ENCODE measurements at places on chromosomes 5 and 9.
A peak's percentile ranks its signal among the peaks of the same experiment; 100 is the strongest.

GRCh38 chr5:171420431-171421241, 1.2 kb downstream of the FGF18 start:
- no peak for DNase-seq

DNA sequence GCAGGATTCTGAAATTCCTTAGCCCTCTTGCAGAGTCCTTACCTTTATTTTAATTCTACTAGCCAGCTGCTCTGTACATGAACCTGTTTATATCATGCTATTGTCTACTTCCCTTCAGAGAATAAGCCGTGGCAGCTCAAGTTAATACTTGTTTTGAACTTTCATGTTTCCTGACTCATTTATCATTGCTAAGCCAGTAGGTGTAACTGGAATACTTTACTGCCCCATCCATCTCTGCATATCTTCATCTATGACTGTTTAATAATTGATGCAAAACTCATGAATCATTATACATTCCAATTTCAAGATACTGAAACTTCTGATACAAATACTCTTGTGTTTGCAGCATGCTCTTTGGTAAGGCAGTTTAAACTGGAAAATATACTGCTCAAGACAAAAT, 174.7 kb downstream of the PPP2R2B start:
- no peak for DNase-seq

DNA sequence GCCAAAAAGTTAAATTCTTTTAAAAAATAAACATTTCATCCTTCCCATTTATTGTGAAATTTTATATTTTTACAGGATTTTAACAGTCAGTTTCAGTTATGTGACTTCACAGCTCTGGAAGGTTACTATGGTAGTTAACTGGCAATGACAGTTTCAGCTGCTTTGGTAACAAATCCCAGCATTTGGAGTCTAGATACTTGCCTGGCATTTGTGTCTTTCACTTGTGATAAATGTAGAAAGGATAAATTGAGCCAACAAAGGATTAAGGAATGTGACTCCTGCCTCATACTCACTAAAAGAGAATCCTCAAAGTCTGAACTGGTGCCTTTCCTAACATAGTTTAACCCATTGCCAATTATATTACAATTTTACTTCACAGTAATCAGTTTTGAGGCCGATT, 315.5 kb downstream of the FER start:
- DNase-seq = no peak

GRCh38 chr9:111992523-111992922, 95.9 kb downstream of the UGCG start:
- DNase-seq = no peak

DNA sequence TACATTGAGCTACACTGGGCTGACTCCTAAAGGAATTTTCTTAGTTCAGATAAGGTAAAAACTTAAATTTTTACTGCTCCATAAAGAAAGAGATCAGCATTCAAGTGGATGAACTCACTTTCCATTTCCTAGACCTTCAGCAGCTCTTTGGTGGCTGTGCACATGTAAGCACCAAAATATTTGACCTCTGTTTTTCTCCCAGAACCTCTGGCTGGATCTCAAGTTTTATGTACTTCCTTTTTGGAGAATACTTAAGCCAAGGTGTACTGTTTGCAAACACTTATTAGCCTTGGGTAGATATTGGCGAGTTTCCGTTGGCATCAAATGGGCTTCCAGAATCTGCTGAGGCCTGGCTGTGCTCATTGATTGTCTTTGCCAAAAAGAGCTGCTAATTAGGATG, 10.3 kb downstream of the TNC start:
- DNase-seq = no peak

GRCh38 chr5:55096182-55096581, 6.3 kb upstream of the GZMA start:
- DNase-seq = no peak

DNA sequence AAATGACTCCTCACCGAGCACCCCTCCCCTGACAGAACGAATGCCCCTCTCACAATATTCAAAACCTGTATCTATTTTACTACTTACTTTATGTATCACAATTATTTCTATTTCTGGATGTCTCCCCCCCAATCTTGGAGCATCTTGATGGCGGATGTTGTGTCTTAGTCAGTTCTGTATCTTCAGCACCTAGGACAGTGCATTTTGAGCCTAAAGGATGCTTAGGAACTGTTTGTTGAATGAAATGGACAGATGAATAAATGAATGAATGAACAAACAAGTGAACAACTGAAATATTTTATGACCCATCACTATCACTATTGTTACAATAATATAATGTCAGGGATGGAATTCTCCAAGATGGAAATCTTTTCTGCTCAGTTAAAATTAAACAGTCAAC, 295.7 kb downstream of the DNAH5 start:
- no peak for DNase-seq

- DNase-seq = peak; percentile 3
Observed at GRCh38 chr5:74767579-74767913, 497 bp downstream of the NSA2 start.

Data from GM19239 (cell line).